ELF-1 (cell line): ENCODE measurements at places on chromosomes 4 and X.

- DNase-seq = no peak
Observed at GRCh38 chr4:134470544-134470943, 269.0 kb upstream of the PABPC4L start.

- DNase-seq = peak; percentile 43
Observed at GRCh38 chr4:154018659-154019058, 229.8 kb upstream of the SFRP2 start.

- DNase-seq = peak; percentile 80
Observed at GRCh38 chrX:46754586-46755061, 4.3 kb downstream of the SLC9A7 start.

GRCh38 chrX:78555401-78555980 is 103.6 kb downstream of the RTL3 start:
- DNase-seq = no peak

DNA sequence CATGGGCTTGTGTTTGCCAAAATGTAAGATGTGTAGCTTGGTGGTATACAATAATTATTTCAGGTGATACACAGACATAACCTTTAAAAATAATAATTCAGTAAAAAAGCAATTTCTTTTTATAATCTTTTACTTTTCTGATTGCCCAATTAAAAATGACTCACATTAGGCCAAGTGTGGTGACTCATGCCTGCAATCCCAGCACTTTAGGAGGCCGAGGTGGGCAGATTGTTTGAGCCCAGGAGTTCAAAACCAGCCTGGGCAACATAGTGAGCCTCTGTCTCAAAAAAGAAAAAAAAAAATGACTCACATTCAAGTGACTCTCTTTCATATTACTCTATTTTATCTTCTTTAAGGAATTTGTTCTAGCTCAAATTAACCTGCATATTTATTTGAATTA is 449.4 kb upstream of the HTR2C start:
- no peak for DNase-seq

DNA sequence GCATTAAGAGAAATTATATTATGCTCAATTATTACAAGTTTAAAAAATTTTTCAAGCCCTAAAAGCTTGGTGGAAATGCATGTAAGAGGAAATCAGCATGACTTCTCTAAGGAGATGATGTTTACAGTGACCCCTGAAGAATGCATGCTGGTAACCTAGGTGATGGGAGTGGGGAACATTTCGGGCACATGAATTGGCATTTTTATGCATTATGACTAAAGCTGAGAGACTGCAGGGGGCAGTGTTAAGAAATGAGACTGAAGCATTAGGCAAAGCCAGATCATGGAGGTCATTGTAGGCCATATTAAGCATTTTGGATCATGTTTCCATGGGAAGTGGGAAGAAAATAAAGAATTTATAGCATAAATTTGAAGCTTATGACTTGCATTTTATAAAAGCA is 421.3 kb downstream of the FAT4 start:
- no peak for DNase-seq

DNA sequence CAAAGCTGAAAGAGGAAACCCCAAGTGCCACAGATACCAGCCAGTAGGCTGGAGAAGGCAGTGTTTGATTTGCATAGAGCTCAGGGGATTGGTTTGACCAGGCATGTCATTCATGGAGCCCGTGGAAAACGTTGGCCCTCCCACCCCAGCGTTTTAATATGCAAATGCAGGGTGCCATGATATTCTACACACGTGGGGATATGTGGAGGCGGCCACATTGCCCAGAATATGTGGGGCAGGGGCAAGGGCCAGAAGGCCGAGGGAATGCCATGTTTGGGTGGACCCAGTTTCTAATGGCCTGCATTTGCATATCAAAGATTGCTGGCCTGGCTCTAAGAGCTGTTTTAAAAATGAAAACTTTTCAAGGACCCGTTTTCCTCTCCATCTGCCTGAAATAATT is 71.1 kb downstream of the MAP9 start:
- no peak for DNase-seq

DNA sequence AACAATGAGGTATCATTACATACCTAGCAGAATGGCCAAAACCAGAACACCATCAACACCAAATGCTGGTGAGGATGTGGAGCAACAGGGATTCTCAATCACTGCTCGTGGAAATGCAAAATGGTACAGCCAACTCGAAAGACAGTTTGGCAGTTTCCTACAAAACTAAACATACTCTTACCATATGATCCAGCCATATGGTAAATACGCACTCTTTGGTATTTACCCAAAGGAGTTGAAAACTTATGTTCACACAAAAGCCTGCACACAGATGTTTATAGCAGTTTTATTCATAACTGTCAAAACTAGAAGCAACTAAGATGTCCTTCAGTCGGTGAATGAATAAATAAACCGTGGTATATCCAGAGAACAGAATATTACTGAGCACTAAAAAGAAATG is 7.8 kb downstream of the CASP3 start:
- no peak for DNase-seq

- no peak for DNase-seq
Observed at GRCh38 chrX:138928737-138929459, 217.4 kb upstream of the FGF13 start.

DNA sequence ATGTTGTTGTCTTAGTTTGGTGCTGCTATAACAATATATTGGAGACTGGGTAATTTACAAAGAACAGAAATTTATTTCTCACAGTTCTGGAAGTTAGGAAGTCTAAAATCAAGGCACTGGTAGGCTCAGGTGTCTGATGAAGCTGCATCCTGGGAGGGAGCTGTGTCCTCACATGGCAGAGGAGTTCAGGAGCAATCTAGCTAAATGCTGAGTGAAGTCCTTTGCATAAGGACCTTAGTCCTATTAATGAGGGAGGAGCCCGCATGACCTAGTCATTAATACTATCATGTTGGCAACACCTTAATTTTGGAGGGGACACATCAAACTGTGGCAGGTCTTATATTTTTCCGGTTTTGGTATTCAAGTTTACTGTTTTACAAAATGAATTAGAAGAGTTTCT is 36.0 kb upstream of the NSUN7 start:
- DNase-seq = no peak

GRCh38 chr4:145035494-145036136 is 62.4 kb downstream of the ANAPC10 start:
- DNase-seq = no peak

DNA sequence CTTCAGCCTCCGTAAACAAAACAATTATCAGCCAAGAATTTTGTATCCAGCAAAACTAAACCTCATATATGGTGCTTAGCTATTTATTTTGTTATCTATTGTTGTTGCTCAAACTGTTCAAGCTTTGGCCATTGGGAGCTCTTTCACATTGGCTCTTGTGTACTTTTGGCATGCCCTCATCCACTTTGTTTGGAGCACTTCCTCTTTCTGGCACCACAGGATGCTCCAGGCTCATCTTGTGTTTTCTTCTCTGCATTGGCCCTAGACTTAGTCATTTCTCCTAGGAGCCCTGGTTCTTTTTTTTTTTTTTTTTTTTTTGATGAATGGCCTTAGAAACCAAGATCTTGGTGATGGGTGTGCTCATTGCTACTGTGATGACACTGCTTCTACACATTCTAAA is 74.5 kb downstream of the DIPK2B start:
- no peak for DNase-seq

DNA sequence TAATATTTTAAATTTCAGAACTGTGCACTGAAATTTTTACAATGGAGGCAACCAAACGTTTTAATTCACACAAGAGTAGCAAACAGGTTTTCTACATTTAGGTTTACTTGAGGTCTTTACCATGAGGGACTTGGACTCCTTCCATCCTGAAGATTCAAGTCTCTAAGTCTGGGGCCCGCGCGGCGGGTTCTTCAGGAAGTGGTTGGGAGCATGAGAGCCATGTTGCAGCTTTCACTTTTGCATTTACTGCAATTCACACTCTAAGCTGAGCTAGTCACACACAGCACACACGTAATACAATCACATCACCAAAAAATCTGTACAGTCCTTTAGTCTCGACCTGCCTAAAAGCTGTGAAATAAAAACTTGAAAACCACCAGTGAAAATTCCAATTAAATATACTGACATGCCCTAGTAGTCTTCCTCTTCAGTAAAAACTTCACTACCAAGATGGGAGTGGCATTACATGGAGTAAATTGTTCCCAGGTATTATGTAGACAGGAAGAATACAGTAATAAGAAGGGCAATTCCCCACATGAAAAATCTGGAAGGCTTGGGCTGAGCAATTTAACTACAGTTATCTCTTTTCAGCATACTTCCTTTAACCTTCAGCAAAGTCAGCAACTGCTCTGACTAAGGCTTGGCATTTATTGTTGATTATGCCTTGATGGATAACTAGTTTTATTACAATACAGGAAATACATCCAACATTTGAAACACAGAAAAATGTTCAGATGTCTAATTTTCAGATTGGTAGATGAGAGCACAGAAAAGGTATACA is 571.1 kb upstream of the DIPK2B start:
- no peak for DNase-seq

- no peak for DNase-seq
Observed at GRCh38 chr4:1300466-1301455, 11.1 kb downstream of the MAEA start.

- DNase-seq = peak; percentile 28
Observed at GRCh38 chr4:100848841-100849240, 331.0 kb upstream of the EMCN start.

DNA sequence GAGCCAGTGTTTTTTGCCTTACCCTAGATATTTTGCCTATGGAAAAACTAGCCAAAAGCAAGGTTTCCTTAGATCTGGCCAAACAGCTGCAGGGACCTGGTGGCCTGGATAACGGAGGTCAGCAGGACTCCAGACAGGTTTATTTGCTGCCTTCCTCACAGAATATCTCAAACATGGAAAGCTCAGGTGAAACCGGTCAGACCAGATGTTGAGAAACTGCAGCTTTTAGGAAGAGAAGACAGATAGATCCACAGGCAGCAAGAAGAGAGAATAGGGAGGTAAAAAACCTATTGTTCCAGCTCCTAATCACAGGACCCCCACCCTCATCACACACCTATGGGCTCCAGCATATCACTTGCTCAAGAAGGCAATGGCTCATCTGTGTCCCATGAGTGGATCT is 16.2 kb downstream of the SLC16A2 start:
- peak; percentile 54 for DNase-seq

DNA sequence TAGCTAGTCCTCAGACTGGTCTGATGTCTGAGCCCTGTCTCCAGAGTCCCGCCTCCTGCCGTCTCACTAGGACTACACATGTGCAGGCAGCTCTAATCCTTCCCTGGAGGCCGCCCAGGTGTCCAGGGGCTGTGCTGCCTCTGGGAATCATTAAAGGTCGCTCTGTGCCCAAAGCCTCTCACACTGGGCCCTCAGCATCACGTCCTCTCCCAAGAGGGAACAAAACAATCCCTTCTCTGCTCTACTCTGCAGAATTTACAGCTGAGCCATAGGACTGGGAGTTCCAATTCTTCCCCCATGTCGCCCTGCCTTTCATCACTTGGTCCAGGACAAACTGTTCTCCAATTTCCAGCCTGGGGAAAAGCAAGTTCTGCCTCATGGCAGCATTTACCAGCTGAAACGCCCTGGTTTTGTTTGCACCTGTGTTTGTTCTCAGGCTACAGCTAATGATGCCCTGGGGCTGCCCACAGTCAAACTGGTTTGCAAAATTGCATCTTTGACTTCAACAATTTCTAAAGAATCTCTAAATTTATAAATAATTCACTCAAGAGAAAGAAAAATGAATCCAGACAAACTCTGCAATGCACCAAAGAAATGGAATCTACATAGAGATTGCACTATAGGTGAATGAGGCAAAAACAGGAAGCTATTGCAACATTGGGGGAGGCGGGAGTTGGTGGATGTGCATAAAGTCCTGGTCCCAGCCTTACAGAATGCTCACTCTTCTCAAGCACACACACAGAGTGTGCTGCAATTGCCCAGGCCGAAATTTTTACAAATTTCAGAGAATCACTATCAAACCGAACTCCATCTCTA is 7.2 kb upstream of the MRFAP1 start:
- DNase-seq = peak; percentile 72

GRCh38 chr4:48815483-48815882 is 15.4 kb upstream of the OCIAD1 start:
- DNase-seq = no peak

DNA sequence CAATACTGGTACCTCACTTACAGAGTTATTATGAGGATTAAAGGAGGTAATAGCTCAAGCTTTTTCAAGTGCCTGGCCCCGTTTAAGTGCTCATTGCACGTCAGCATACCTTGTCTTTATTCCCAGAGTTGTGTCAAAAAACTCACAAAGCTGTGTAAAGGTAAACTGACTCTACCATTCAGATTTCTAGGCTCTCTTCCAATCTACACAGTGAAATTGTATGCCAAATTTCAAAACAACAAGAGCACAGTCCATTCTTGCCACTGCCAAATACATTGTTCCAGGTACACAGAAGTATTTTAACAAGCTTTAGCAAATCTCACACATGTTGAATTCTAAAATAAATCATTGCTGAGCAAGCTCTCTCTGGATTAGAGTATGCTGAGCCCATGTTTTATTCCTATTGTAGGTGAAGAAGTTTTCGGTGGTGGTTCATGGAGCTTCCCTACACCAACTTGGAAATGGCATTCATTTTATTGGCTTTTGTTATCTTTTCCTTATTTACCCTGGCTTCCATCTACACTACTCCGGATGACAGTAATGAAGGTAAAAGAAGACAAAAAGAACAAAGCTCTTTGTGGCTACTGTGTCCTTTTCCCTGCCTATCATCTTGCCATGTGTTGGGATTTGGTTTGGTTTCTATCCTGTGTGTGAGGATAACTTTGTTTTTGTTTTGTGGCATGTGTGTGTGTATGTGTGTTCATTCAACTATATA is 16.2 kb downstream of the SMIM31 start:
- DNase-seq = no peak

- DNase-seq = peak; percentile 38
Observed at GRCh38 chr4:146520896-146521540, 722 bp downstream of the SLC10A7 start.

DNA sequence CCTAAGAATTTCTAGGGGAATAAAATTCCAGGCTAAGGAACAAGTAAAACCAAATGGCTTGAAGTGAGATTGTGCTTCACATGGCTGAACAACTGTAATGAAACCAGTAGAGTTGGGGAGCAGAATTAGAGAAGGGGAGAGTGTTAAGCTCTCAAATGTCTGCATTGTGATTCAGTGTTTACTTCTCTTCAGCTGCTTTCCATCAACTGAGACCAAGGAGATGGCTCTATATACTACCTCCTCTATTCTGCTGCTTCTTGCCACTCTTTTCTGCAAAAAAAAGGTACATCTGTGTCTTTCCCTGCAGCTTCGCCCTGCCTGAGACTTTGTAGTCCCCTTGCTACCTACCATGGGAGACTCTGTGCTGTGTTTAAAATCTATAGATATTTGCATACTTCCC is 73.5 kb downstream of the WDFY3 start:
- no peak for DNase-seq
